Caco-2 (cell line): ENCODE measurements at places on chromosomes 11 and 22.

DNA sequence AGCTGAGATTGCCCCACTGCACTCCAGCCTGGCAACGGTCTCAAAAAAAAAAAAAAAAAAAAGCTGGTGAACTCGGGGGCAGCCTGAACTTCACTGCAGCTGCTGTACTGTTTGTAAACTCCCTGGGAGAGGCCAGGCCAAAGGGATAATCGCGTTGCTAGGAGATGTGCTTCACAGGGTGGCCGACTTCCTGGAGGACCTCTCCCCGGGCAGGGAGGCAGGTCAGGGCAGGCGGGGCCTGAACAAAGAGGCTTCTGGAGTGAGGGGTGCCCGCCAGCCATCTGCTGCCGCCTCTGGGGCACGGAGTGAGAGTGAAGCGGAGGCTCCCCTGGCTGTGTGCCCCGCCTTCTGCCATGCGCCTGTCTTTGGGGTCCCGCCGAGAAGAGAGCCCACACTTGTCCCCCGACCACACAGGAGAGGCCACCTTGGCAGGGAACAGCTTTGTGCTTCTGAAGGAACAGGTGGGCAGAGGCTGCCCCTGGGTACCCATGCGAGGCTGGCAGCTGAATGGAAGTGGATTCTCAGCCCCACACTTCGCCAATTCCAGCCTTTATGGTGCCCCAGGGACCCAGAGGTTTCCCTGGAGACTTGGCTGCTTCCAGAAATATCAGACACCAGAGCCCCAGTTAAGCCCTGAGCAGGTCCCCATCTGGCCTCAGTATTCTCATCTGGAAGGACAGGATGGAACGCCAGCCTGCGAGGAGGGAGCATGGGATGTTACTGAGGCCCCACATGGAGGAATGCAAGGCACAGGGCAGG is 29.6 kb downstream of the TMEM184B start:
- no peak overlapping the region for H3K4me3 ChIP-seq
- H3K36me3 ChIP-seq, result no peaks in the 10 kb centered on the region
- no peak for DNase-seq

GRCh38 chr11:94924171-94924572 is 49.2 kb downstream of the CWC15 start:
- H3K27ac ChIP-seq, result no peak overlapping the region
- DNase-seq, result no peak
- H3K4me3 ChIP-seq, result no peak overlapping the region
- H3K4me1 ChIP-seq, result 0 out of 2 replicates have a peak, but pooled peaks cover 6% of the 10 kb centered on the region
- no peaks in the 10 kb centered on the region for H3K36me3 ChIP-seq

GRCh38 chr11:17798253-17798652 is 63.7 kb downstream of the KCNC1 start:
- no peaks in the 10 kb centered on the region for H3K4me1 ChIP-seq
- H3K27me3 ChIP-seq, result no peaks in the 10 kb centered on the region; the same call in 1 of the 2 replicates
- H3K36me3 ChIP-seq, result no peaks in the 10 kb centered on the region
- H3K27ac ChIP-seq, result no peak overlapping the region
- no peak overlapping the region for H3K4me3 ChIP-seq
- no peak for DNase-seq

GRCh38 chr22:24681236-24681635 is 78.2 kb downstream of the GGT1 start:
- no peaks in the 10 kb centered on the region for H3K27me3 ChIP-seq
- no peak overlapping the region for H3K27ac ChIP-seq
- no peaks in the 10 kb centered on the region for H3K4me1 ChIP-seq
- DNase-seq, result no peak
- H3K4me3 ChIP-seq, result no peak overlapping the region

GRCh38 chr22:39278040-39278439 is 33.3 kb upstream of the PDGFB start:
- H3K27ac ChIP-seq, result no peak overlapping the region
- DNase-seq, result no peak
- H3K4me3 ChIP-seq, result no peak overlapping the region
- no peaks in the 10 kb centered on the region for H3K4me1 ChIP-seq
- H3K27me3 ChIP-seq, result no peaks in the 10 kb centered on the region

GRCh38 chr11:116935089-116935488 is 97.7 kb upstream of the APOA1 start:
- no peak overlapping the region for H3K27ac ChIP-seq
- H3K4me1 ChIP-seq, result 0 out of 2 replicates have a peak, but pooled peaks cover 4% of the 10 kb centered on the region
- no peak for DNase-seq

- H3K27me3 ChIP-seq, result no peaks in the 10 kb centered on the region
- H3K36me3 ChIP-seq, result no peaks in the 10 kb centered on the region
- peaks cover 15% of the 10 kb centered on the region; the same call in 1 of the 2 replicates for H3K4me1 ChIP-seq
- DNase-seq, result no peak
- H3K4me3 ChIP-seq, result no peak overlapping the region
Observed at GRCh38 chr22:37182101-37182948, 5.7 kb downstream of the C1QTNF6 start.
